ENCODE measurements at places on chromosomes 6 and 20. TPM values are rescaled to one million over a fixed set of nuclear protein-coding genes. Genes with fewer than 3 reads are reported as not detected.

The KIFC1 gene
- 7.5 TPM for total RNA-seq

The PRSS16 gene
- total RNA-seq: 10.2 TPM

The NCR2 gene
- not detected for total RNA-seq

The MAP7 gene
- 15.3 TPM for total RNA-seq

All from placental epithelial cell (primary cell).